ENCODE measurements at places on chromosomes 11 and 22.

- no peak for DNase-seq
These were observed 2.4 kb downstream of the JAM3 start for GRCh38 chr11:134071306-134071705.

- no peak for DNase-seq
These were observed 160.7 kb upstream of the GRIA4 start for GRCh38 chr11:105449100-105449734.

GRCh38 chr22:25080855-25081254 is 118.8 kb upstream of the CRYBB3 start:
- no peak for DNase-seq

DNA sequence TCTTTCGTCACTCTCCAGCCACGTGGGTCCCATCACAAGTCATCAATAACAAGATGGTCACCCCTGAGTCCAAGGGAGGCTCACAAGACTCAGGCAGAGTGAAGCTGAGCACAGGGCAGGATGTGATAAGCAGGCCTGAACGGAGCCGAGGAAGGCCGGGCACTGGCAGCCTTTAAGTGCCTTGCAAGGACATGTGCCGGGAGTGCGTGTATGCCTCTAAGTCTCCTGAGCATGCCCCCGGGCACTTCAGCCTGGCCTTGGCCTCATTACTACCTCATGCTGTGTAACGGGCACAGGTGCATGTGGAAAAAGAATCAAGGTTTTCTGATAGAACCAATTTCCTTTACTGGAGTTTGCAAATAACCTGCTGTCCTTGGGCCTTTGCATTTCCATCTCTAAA is 55.8 kb downstream of the UBASH3B start:
- no peak for DNase-seq

- no peak for DNase-seq
These were observed 34.5 kb upstream of the DGCR6L start for GRCh38 chr22:20354238-20354975.

GRCh38 chr11:35304386-35304775 is 115.0 kb downstream of the SLC1A2 start:
- DNase-seq: peak; percentile 21

GRCh38 chr11:130070846-130071200 is 1.1 kb downstream of the APLP2 start:
- DNase-seq: peak; percentile 30

DNA sequence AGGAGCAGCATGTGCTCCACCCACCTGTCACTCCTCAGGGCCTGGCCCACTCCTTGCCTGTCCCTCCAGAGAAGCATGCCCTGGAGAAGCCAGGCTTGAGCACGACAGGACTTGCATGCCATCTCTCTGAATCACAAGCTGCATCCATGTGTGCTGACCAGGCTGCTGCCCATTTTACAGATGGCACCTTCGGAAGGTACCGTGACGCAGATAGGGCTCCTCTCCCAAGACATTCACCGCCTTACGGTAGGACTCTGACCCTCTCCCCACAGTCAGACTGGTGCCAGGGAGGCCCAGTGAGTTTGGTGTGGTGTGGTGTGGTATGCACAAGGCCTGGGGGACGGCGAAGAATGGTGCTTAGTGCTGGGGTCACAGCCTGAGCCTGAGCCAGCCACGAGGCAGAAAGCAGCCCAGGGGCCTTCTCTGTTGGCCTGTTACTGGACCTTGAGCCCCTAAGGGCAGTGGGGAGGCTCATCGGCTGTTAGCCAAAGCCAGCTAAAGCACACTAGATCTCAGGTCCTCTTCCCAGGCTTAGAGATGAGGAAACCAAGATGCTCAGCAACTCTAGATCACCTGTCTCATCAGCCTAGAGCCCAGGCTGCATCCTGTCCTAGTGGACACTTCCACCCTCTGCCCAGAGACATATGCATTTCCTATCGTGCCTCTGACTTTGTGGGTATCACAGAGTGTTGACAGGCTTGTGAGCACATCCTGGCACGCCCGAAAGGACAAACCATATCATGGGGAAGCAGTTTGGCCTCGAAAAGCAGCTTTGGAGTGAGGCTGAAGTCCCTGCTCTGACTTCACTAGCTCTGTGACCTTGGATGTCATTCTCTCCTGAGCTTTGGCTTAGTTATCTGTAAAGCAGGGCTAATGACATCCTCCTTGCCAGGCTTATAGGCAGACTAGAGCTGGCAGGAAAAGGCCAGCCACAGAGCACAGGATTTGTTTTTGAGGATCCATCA is 17.8 kb downstream of the CYB5R2 start:
- DNase-seq: no peak

- DNase-seq: no peak
These were observed 127.9 kb upstream of the NECTIN1 start for GRCh38 chr11:119856681-119857485.

- no peak for DNase-seq
These were observed 387.4 kb upstream of the CADM1 start for GRCh38 chr11:115891581-115891980.

Measured in KBM-7 (cell line).